Fibroblast of skin of right quadriceps (primary cell): ENCODE measurements at places on chromosomes 6 and 20.

- DNase-seq: peak; percentile 49
Measured at GRCh38 chr6:36131511-36132245, 1.4 kb downstream of the MAPK13 start.

DNA sequence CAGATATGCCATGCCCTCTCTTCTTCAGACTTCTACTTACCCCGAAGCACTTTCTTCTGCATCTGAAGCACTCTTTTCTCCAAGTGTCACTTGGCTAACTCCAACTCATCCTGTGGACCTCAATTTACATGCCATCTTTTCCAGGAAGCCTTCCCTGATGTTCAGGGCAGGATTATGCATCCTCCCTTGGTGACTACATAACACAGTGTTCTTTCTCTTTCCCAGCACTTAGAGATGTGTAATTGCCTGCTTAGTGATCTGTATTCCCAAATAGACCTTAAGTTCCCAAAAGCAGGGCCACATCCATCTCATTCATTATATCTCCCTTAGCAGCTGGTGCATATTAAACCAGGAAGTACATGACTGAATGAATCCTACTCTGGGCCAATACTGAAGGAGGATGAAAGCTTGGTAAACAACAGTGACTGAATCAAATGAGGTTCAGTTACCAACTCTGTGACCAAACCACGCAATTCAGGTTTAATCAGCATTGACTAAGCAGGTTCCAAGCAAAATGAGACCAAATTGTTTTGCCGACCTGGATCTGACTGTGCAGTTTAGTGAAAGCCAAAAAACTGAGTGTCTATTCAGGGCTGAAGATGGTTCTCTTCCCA lies 121.4 kb upstream of the TCF21 start:
- DNase-seq: no peak

DNA sequence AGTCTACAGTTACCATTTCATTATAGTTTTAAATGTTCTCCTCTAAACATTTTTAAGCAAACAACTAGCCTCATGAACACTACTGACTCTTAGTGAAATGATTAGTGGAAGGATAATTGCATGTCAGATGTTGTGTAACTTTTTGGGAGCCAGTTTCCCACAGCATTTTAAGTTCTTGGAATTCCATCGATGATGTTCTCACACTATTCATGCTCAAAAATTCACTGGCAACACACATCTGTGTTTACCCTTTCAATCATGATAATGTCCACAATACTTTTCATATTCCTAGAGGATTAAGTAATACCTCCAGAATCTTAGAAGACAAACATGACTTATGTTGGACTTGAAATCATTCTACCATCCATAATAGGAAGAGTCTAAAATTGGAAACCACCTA lies 678.1 kb upstream of the ID4 start:
- DNase-seq: peak; percentile 81

DNA sequence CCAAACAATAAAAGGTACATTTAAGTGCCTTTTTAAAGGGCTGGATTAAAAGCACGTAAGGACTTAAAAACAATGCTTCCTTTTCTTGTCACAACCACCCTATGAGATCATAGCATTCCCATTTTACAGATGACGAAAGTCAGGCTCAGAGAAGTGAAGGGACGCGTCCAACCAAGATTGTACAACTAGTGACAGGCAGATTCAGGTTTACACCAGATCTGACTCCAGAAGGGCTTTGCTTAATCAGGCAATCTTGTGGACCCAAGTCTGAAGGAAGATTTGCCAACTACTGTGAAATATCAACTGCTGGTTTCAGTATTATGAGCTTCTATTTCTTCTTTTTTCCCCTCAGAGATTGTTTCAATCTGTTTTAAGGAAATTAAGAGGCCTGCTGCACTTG lies 877 bp downstream of the ENPP4 start:
- no peak for DNase-seq

GRCh38 chr6:130425537-130425936 lies 59.7 kb downstream of the TMEM200A start:
- peak; percentile 61 for DNase-seq

DNA sequence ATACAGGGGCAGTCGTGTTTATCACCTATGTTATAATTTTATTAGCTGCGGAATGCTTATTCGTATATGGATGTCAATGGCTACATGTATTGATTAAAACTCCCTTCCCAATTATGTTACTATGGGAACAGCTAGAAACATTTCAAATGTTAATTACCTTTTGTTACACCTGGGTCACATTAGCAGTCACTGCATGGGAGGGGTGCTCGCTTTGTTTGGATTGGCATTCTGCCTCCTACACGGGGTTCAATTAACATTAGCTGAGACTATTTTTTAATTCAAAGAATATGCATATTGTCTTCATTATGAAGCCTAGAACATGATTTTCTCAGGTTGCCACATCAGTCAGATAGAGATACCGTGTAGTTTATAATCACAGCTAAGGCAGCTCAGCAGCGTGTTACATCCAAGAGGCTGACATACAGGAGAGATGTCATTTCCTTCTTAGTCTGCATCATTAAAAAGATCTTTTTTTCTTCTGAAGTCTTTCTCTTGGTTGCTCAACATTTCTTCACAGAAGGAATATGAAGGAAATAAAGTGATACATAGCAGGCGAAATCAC lies 76.2 kb upstream of the RPS6KA2 start:
- no peak for DNase-seq

GRCh38 chr20:50121858-50122271 lies 8.9 kb upstream of the UBE2V1 start:
- peak; percentile 83 for DNase-seq

DNA sequence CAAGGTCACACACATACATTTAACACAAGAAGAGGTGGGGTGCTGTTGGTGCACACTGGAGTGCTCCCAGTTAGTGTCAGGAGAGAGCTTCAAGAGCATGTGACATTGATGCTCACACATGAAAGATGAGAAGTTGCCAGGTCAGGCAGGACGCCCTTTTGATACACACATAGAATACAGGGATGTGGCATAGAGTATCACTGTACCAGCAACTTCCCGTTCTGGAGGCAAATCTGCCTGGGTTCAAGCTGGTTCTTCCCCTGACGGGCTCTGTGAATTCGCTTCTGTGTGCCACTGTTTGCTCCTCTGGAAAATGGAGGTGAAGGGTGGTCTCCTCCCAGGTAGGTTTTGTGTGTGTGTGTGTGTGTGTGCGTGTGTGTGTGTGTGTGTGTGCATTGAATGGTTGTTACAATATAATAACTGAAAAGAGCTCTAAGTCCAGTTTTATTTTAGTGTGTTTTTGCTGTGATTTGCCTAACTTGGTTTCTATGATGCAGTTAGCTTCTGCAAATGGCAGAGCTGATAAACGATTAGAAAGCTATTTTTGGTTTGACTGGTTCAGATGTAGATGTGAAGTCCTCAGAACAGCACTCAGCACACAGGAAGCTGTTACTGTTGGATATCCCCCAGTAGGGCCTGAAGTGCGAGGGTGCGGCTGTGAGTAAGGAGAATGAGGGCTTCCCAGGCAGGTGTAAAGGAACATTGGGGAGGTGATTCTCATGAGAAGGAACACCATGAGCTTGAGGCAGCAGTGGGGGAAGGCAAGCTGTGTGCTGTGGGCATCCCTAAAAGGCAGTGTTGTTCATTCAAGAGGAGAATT lies 53.4 kb downstream of the HIVEP1 start:
- DNase-seq: no peak

GRCh38 chr20:19778404-19778803 lies 20.3 kb downstream of the RIN2 start:
- DNase-seq: no peak

- peak; percentile 31 for DNase-seq
Measured at GRCh38 chr20:6709910-6710595, 57.4 kb upstream of the BMP2 start.

- no peak for DNase-seq
Measured at GRCh38 chr6:4961322-4962168, 42.3 kb downstream of the RPP40 start.
